ENCODE measurements at places on chromosomes 5 and 9.

- no peak for DNase-seq
Observed at GRCh38 chr9:3330792-3331420, 194.9 kb downstream of the RFX3 start.

- DNase-seq: no peak
Observed at GRCh38 chr9:111069183-111069582, 30.9 kb upstream of the LPAR1 start.

GRCh38 chr5:82918311-82919031 lies 158.7 kb downstream of the TMEM167A start:
- DNase-seq: no peak

DNA sequence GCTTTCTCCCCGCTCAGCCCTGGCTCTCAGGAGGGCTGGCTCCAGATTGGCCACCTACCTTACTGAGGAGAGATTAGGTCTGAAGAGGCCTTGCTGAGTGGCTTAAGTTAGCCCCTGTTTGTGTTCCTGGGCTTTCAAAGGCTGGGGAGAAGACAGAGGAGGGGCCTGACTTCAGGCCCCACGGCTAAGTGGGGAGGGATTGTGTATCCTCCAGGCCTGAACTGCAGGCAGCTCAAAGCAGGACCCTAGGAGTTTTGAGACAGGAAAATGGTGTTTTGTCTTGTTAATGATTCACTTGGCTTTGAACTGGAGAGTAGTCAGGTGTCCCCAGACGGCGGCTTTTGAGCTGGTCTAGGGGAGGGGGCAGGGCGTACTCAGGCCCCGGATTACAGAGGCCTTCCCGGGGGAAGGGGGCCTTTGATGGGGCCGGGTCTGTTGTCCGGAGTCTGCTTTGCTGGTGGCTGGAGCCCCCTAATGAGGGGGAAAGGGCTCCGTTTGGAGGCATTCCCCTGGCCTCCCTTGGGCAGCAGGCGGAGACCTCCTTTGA lies 162.0 kb upstream of the SMIM23 start:
- no peak for DNase-seq

DNA sequence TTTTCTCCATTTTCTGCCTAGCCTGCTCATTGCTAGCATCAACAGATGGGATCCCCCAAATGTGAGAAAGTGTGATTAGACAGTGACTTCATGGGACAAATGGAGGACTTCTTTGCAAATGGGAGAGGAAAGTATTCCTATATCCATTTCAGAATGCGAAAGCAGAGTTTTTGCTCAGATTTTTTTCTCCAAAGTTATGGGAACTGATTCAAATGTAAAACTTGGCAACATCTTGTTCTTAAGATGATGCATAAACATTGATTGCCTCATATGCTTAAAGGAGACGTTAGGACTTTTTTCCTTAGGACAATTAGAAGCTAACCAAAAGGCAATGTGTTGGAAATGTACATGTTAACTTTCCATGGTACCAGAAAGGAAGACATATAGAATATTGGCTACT lies 704.3 kb upstream of the ZNF608 start:
- no peak for DNase-seq

DNA sequence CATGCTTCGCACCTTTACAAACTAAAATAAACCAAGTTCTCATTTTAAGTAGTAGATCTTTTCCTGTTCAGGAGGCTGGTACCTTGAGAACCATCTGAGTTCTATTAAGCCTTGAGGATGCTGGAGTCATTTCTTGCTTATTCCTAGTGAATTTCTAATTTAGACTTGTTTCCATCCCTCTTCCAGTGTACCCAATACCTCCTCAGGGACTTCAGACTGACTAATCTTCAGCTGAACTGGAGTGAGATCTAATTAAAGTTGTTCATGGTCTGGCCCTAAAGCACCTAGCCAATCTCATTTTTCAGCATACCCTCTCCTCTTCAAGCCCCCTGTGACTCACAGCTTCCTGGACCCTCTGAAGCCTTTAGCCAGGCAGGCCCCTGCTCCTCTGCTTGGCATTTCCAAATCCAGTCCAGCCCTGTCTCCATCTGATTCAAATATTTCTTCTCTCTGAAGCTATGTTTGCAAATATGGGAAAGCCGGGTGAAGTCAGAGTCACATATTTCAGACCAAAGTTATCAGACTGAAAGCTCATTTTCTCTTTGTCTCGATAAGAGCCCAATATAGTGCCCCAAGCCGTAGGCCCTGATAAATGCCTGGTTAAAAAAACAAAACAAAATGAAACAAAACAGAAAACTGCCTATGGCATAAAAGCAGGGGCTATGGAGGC lies 19.4 kb upstream of the TNFSF15 start:
- DNase-seq: no peak

- DNase-seq: no peak
Observed at GRCh38 chr5:7047511-7048261, 334.5 kb downstream of the TENT4A start.

DNA sequence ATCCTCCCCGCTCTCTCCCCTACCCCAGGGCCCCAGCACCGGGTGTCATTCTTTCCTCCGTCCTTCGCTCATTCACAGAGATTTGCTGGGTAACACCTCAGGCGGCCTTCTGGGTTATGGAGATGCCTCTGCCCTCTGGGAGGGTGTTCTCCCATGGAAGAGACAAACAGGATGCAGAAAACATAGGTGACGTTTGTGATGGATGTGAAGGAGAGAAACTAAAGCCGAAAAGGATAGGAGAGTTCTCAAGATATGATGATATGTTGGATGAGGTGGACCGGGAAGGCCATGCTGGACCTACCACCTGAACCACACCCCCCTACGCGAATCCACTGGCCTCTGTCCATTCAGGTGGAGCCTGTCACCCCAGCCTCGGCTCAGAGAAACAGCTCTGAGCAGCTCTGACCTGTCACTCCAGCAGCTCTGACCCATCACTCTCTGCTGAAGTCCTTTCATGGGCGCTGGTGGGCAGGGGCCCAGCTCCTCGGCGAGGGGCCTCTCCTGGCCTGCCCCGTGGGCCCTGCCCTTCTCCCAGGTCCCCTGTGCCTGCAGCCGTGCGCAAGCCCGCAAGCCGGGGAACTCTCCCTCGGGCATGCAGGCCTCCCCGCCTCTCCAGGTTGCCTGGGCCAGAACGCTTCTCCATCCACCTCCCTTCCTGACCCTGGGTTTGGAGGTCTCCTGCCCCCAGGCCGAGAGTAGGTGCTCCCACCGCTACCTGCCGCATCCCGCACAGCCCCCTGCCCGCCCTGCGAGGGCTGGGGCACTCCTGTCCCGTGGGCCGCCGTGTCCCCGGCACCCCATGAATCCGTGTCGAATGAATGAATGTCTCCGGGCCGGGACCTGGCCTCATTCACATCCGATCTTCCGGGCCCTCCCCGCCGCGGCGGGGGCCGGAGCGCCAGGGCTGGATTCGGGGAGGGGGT lies 717 bp upstream of the NCS1 start:
- DNase-seq: no peak

DNA sequence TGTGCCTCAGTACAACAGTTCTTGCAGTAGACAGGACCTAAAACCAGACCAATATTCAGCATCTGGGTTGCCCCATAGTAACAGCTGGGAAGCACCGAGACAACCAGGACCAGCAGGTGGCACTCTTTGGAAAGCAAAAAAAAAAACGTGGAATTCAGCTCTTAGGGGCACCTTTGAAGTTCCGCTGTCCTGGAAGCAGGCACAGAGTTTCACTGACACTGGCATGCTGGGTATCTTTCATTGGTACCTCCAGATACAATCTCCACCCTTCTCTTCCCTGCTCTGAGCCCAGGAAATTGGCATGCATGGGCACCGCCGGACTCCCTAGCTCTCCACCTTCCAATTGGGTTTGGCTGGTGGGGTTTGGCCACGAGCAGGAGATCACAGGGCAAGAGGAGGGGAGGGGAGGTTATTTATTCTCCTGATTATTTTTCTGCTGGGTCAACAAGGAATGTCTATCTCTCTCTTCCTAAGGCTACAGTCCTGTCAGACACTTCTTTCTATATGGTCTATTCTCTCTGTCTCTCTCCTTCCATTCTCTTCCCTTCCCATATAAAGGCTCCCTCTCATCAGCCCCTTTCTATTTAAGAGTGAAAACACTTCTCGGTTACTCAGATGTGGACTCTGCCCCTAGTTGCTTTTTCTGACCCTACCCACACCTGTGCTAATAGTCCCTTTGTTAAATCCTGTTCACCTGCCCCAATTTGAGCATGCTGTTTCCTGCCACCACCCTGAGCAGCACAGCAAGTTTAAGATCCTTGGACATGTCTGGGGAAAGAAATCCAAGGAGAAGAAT lies 1.9 kb upstream of the IDNK start:
- DNase-seq: no peak

- DNase-seq: no peak
Observed at GRCh38 chr9:128621730-128622455, 34.8 kb downstream of the DYNC2I2 start.

- DNase-seq: no peak
Observed at GRCh38 chr5:140007311-140007710, 35.8 kb downstream of the NRG2 start.

GRCh38 chr5:123278284-123278683 lies 144.9 kb downstream of the CEP120 start:
- DNase-seq: no peak

DNA sequence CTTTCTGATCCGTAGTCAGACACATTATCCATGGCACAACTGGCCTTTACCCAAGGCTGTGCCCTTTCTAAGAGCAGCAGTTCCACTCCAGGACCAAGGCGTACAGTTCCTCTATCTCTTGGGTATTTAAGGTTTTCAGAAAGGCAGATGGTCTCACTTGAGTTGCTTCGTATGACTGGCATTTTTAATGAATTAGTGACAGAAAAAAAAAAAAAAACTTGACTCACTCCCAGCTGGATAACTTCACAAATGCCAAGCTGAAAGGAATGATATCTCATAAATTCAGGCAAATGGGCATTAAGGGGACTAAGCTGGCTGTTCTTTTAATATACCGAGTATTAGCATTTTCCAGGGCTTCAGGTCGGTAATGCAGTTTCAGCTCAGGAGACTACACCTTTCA lies 60.7 kb downstream of the SLC24A2 start:
- DNase-seq: no peak

DNA sequence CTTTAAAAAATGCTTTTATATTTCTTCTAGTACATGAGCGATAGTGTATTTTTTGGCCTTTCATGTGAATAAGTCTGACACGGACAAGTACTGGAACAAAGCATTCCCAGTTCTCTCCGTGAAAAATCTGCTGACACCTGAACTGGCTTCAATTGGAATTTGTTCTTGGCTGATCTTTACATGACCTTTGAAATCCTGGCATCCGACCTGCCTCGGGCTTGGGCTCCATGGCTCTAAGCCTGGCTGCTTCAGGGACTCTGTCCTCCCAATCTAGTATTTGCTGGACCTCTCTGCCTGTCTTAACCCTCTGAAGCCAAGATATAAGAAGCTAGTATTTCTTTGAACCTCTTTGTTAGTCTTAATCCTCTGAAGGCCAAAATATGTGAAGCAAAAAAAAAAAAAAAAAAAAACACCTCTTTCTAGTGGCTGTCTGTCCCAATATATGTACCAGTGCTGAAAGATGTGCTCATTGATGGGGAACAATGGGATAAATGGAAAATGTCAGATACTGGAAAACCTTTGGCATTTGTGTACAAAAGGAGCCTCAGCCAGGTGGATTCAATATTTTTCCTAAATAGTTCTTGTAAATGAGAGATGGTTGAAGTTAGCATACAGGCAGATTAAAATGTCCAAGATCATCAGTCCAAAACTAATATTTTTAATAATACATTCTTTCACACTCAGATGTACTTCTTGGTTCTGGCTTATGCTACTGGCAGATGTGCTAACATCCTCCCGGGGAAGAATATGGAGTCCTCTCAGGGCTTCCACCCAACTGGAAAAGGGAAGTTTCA lies 470.6 kb downstream of the TUSC1 start:
- DNase-seq: no peak

- peak; percentile 45 for DNase-seq
Observed at GRCh38 chr5:157390551-157391297, 69.3 kb upstream of the NIPAL4 start.

DNA sequence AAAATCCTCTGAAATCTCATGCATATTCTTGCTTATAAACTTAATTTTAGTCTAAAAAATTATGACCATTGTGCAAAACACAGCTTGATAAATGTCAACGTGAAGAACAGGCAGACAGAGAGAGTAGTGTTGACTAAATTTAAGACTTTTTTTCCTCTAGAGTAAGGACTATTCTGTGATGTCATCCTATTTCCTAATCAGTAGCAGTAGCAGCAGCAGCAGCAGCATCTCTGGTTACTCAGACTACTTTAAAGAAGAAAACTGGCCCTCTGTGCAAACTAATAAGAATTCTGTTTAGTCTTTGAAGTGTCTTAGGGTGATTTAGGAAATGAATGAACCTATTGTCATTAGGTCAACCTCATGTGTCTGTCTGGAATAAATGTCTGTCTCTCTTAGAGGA lies 403.0 kb downstream of the HINT1 start:
- no peak for DNase-seq

DNA sequence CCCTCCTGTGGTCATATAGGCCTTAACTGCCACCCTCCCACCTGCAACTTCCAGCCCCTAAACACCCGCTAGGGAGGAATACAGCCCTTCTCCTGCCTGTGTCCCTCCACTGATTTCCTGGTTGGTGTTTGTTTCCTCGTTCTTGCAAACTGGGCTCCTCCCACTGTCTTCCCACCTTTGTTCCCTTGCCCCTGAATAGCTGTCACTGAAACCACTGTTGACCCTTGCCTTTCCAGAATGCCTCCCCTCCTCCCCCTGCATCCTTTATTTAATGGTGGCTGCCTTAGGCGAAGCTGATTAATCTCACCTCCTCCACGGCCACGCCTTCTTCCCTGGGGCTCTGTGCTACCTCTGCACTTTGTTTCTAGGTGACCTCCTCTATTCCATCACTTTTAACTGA lies 626.7 kb downstream of the BNC2 start:
- no peak for DNase-seq

- no peak for DNase-seq
Observed at GRCh38 chr5:44714871-44715561, 93.7 kb upstream of the MRPS30 start.

- DNase-seq: no peak
Observed at GRCh38 chr9:93709600-93710369, 133.4 kb downstream of the PHF2 start.

DNA sequence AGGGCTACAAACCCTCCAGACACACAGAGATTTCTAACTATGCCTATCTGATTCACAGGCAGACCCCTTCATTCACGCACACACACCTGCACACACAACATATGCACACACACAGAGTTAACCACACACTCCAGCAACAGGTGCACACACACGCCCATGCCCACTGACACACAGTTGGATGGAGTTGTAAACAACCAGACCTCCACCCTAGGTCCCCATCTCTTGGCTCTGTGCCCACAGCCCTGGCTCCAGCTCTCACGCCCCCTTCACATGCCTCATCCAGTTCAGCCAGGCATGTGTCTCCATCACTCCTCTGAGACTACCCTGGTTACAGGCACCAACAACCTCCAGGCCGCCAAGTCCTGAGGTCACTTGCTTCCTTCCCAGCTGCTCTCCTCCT lies 61.1 kb downstream of the PSD2 start:
- no peak for DNase-seq

Measured in GOT3 (cell line).